ENCODE measurements at places on chromosomes 13 and 19.

- no peak for DNase-seq
Measured at GRCh38 chr13:59710996-59711701, 452.6 kb downstream of the DIAPH3 start.

GRCh38 chr19:2058570-2059421 lies 7.8 kb upstream of the MKNK2 start:
- no peak for DNase-seq

- DNase-seq = no peak
Measured at GRCh38 chr13:31184981-31185645, 14.7 kb upstream of the B3GLCT start.

DNA sequence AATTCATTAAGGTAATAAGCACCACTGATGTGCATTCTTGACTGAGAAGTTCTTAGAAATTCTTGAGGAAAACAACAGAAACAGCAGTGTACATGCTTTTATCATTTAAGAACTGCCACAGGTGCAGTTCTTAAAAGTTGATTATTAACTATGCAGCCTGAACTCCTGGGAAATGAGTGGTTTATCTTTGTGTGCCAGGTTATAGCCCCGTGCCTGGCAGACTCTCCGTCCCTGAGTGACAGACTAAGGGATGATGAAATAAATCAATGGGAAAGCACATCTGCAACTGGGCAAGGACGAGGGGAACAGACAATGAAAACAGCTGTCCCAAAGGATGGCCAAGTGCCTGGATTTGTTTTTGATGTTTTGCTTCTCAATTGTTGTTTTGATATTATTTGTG lies 84.4 kb upstream of the SPATA13 start:
- DNase-seq = no peak

DNA sequence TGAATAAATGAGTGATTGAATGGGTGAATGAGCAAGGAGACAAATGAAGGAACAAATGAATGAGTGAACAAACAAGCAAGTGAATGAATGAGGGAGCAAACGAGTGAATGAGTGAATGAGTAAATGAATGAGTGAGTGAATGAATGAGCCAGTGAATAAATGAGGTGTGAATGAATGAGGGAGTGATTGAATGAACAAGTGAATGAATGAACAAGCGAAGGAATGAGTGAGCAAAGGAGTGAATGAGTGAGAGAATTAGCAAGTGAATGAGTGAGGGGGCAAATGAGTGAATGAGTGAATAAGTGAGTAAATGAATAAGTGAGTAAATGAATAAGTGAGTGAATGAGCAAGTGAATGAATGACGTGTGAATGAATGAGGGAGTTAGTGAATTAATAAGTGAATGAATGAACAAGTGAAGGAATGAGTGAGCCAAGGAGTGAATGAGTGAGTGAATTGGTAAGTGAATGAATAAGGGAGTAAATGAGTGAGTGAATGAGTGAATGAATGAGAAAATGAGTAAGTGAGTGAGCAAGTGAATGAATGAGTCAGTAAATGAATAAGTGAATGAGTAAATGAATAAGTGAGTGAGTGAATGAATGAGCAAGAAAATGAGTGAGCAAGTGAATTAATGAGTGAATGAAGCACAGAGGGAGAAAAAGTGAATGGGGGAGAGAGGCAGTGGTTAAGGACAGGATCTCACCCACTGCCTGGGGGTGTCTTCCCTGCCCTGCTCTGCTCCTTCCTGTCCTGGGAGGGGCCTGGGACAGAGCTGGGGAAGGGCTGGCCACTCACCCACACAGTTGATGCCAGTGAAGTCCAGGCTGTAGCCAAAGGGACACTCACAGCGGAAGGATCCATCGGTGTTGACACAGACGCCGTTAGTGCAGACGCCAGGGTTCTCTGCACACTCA lies 36.4 kb downstream of the CCL25 start:
- DNase-seq = no peak

DNA sequence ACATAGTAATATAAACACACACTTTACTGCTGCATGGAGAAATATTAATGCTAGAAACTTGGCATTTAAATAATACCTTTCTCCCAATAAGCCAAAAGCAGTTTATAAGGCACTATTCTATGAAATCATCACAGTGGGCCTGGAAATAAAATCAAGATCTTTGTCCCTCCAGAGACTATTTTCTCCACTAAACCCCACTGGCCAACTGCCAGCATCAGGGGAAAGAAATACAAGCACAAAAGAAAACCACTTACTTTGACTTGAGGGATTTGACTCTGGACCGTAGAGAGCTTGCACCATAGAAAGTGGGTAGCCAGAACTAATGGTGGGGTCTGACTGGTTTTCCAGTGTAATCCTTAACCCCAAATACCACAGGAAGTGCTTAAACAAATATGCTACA lies 71.9 kb downstream of the DCLK1 start:
- no peak for DNase-seq

DNA sequence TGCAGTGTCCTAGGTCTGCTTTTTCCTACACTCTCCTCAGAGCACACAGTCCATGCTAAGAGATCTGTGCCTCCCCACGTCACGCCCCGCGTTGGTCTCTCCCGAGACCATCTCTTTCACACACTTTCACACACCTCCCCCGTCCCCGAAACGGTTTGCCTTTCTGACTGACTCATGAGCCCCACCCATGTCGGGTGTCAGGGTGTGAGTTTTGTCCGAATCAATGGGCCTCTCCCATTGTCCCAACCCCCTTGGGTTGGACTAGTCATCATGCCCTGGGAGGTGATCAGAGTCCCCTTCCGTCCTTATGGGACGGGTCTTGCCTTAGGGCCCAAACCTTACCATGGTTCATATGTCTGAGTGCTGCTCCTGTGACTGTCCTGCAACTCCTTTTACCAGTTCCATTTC lies 214.0 kb upstream of the HTR2A start:
- DNase-seq = no peak

GRCh38 chr19:3827306-3827705 lies 41.1 kb upstream of the MATK start:
- no peak for DNase-seq

GRCh38 chr13:23140492-23140891 lies 40.3 kb upstream of the SGCG start:
- no peak for DNase-seq

- DNase-seq = no peak
Measured at GRCh38 chr13:111630406-111630805, 310.0 kb downstream of the TEX29 start.

DNA sequence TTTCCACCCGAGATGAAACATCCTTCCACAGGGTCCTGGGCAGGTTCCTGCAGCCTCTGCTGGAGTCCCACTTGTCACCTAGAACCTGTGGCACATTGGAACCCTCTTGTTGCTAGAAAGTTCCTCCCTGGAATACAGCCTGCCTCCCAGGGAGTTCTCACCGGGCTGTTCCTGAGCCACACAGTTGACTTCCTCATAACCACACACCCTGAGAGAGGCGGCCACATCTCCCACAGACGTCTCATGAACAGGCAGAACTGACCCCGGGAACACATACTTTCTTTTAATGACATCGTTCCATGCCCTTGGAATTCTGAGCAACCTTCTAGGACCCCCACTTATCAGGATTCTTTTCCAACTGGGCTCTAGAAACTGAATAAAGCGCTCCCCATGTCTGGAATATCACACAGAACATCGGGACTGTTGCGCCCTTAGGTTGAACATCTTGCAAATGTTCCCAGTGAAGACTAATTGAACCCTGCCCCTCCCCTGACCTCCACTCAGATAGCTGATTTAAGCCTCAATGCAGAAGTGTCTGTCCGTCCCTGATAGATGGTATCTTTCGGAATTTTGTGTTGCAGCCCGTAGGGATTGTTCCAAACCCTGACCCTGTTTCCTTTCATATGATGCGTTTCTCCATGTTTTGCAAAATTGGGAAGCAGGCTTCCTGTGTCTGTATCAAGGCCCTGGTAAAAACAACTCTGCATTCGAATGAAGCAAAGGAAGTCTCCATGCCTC lies 91.1 kb downstream of the RAB20 start:
- no peak for DNase-seq

DNA sequence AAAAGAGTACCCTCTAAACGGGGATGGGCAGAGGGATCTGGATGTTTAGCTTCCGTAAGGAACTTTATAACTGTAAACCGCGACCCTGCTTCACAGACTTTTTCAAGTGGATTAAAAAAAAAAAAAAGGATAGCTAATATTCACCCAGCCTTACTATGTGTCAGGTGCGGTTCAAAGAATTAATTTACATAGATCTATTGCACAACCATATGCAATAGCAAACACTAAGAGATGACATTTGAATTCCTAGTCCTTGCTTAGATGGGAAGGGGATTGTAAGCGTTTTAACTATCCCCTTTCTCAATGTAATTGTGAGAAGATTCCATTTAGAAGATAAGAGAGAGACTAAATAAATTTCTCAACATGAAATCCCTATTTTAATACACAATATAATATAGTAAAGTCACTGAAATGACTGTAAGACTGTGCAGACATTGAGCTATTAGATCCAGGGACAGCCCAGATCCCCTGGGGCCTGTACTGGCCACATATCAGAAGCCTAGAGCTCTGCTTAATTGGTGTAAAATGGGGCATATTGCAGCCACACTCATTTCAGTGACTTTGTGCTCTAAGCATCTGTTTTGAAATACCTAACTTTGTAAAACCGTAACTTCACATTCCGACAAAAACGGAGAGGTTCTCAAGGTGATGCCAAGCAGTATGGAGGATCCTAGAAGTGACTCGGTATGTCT lies 13.6 kb downstream of the LATS2 start:
- no peak for DNase-seq

DNA sequence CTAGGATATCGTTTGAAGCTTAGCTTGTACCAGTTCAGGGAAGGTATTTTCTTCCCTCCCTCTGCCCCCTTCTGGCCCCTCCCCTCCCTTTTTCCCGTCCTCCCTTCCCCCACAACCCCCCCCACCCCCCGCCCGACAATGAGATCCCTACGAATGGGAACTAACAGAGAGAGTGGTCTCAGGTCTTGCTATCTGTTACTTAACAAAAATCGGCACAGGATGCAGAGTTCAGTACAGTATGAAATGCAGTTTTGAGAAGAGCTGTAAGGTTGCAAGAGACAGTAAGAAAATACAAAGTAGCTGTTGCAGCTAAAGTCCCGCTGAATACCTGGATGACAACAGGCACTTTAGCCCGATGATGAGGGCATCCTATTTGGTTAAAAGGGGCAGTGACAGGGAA lies 3.1 kb upstream of the DACH1 start:
- no peak for DNase-seq

GRCh38 chr13:42969565-42970172 lies 22.4 kb downstream of the EPSTI1 start:
- DNase-seq = peak; percentile 68

GRCh38 chr13:21695546-21695945 lies 24.7 kb downstream of the FGF9 start:
- DNase-seq = no peak

- no peak for DNase-seq
Measured at GRCh38 chr19:17243830-17244617, 1.7 kb downstream of the NR2F6 start.

DNA sequence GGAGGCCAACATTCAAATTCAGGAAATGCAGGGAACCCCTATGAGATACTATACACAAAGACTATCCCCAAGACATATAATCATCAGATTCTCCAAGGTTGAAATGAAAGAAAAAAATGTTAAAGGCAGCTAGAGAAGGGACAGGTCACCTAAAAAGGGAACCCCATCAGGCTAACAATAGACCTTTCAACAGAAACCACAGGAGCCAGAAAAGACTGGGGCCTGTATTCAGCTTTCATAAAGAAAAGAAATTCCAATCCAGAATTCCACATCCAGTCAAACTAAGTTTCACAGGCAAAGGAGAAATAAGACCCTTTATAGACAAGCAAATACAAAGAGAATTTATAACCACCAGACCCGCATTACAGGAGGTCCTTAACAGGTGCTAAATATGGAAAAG lies 1703.6 kb upstream of the PRR20A start:
- no peak for DNase-seq

DNA sequence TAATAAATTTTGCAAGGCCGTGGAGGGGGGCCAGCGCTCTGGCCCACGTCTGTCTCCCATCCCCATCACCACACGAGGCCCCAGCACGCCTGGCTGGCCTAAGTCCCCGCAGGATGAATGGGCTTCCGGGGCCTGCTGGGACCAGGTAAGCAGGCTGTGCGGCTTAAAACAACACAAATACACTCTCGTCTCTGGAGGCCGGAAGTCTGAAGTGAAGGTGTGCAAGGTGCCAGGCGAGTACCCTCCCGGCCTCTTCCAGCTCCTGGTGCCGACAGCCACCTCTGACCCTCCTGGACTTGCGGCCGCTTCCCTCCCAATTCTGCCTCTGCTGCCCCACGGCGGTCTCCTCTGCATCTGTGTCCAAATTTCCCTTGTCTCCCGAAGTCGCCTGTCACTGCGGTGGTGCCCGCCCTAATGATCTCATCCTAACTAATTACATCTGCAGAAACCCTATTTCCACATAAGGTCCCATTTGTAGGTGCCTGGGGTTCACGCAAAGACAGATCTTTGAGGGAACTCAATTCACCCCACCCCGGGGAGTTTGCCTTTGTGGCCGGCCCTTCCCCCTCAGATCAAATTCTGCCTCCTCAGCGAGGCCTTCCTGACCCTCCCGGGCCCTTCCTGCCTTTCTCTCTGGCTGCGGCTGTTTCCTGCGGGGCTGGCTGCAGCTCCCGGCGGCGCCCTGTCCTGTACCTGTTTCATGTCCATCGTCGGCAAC lies 8.1 kb upstream of the PTBP1 start:
- DNase-seq = no peak

DNA sequence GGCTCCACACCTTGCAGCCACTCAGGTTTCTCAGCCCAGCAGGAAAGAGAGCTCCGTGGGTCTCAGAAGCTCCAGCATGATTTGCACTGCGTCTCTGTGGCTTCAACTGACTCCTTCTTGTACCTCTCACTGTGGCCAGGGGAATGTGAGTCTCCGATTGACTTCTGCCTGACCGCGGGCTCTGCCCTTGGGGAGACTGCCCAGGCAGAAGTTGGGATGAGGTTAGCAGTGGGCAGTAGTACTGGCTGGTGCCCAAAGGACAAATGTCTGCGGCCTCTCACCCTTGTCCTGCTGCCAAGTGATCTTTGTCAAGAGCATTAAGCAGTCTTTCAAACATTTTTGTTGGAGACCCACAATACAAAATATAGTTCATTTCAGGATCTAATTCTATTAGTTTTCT lies 34.4 kb upstream of the FXYD3 start:
- no peak for DNase-seq

DNA sequence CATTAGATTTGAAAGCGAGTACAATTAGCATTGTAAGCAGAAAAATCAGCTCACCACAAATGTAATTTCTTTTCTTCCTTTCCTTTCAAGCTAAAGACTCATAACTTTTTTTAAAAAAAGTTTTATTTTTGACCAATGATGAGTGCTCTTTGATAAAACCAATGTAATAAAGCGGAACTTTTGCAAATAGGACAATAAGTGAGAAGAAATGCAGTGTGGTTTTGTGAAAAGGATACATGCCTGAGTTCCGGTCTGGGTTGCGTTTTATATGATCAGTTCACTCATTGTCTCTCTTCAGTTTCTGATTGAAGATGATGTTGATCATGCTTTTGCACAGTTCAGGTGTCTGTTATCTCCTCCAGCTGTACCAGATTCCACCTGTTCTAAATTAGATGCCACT lies 274.4 kb downstream of the KLF12 start:
- no peak for DNase-seq
